ENCODE measurements at places on chromosomes 1 and 21.

DNA sequence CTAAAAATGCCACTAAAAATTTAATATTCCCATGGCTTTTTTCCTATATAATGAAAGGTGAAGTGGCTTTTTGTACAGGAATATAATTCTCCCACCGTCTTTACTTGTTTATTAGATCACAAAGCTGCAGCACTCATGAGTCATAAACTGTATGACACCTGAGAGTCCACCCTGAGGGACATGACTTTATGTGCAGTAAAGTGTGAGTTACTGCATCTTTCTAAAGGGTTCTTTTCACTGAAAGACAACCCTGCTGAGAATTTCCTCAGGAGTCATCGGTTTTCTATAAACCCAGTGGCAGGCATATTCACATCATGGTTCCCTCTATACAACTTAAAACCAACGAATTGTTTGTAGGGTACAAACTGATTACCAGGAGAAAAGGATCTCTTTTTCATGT is 77.4 kb downstream of the APP start:
- DNase-seq = no peak

- DNase-seq = no peak
Observed at GRCh38 chr1:245751726-245752470, 597.1 kb downstream of the KIF26B start.

DNA sequence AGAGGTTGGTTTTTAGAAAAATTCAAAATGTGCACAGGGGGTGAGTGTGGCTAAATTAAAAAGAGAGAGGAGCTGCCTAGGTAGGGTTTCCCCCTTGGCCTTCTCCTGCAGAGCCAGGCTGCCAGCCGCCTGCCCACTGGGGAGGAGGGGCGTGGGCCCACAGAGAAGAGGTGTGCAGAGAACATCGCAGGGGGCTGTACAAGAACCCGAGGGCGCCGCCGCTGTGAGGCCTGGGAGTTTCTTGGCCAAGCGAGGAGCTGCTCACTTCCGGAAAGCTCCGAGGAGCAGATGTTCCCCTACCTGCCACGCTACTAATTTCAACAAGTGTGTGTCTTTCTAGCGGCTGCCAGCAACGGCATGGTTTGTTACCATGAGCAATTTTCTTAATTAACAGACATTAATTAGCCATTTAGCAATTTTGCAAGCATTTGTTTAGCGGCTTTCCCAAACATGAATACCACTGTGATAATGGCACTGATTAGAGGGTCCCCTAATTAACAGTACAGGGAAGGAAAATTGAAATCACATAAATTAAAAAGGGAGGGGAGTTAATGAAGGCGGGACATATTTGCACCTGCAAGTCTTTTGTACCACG is 59.7 kb downstream of the MRPL37 start:
- no peak for DNase-seq

DNA sequence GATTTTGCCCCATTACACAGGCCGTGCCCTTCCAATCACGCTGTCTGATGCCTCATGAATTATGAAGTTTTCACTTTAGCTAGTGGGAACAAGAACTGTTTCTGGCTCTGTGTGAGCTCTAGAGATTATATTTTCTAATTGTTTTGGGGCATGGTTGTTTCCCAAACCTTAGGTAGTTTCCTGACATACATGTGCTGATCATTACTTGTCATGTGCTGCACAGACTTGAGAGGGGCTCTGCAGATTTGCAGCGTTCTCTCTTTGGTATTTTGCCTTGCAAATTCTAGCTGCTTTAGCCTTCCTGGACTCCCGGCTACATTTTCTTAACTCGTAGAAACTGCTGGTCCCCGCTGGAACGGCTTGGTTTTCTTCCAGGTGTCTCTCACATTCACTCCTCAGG is 142.1 kb upstream of the IVNS1ABP start:
- no peak for DNase-seq

GRCh38 chr21:42120101-42120902 is 49.2 kb downstream of the UMODL1 start:
- peak; percentile 41 for DNase-seq
